ENCODE measurements at places on chromosomes 2 and 18. TPM values are rescaled to one million over a fixed set of nuclear protein-coding genes. Genes with fewer than 3 reads are reported as not detected.
A peak's percentile ranks its signal among the peaks of the same experiment; 100 is the strongest.

KLF7 gene
- total RNA-seq: 32.2 TPM

DNA sequence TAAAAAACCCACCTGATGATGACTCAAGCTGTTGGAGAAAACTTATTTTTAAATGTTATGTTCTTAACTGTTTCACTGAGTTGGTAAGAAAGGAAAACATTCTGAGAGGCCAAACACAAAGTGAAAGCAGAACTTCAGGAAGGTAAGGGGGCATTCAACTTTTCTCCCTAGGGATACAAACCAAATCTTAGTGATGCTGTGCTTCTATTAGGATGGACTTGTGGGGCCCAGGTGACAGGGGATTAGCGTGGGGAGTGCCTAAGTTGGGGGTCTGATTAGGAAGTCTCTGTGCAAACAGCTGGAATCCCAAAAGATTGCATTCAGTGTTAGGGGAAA, 18.5 kb downstream of the PDCL3 start:
- no peak for DNase-seq
- H3K36me3 ChIP-seq: peaks cover 6% of the 10 kb centered on the region
- H3K27ac ChIP-seq: peak overlapping the region; percentile 93
- H3K4me3 ChIP-seq: peak overlapping the region; percentile 56
- no peaks in the 10 kb centered on the region for H3K27me3 ChIP-seq
- H3K4me1 ChIP-seq: peaks cover 40% of the 10 kb centered on the region

DNA sequence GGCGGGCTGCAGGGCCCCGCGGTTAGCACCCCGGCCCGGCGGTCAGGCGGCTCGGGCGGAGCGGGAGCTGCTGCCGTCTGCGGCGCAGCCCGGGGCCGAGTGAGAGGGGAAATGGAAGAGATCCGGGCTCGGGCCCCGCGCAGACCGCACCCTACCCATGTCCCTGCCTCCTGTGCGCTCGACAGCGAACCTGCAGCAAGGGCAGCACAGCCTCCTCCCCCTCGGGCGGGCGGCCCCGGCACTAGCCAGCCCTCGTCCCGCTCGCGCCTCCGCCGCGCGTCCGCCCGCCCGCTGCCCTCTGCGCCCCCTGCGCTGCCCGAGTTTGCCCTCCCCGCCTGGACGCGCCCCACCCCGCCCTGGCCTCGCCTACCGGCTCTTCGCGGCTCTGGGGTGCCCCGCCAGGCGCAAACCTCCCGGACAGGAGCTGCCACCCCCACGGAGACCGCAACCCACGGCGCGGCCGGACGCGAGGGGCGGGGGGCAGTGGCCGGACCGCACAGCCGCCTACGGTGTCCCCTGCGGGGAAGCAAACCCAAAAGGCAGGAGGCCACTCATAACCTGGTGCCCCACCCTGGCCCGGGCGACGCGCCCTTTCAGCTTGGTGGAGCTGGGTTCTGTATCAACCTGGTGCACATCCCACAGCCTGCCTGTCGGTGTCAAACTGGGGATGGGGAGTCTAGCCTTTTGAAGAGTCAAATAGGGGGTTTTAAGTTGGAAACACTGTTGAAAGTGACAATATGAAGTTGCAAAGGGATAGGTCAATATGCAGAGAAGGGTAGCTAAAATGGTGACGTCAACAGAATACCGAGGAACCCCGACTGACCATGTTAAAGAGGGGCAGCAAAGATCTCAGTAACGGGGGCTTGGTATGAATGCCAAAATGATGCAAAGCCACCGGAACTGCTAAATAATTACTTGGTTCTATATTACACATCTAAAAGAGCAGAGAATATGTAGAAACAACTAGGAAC, at the start of gene IHH:
Gene IHH, minus strand, starts transcription at position 101 of the 971 bp plus-strand sequence. CDS start 454 bp downstream, outside the sequence.
- no peaks in the 10 kb centered on the region for H3K36me3 ChIP-seq
- peaks cover 18% of the 10 kb centered on the region for H3K4me1 ChIP-seq
- H3K4me3 ChIP-seq: peak within 1 kb of the TSS; percentile 27

DNA sequence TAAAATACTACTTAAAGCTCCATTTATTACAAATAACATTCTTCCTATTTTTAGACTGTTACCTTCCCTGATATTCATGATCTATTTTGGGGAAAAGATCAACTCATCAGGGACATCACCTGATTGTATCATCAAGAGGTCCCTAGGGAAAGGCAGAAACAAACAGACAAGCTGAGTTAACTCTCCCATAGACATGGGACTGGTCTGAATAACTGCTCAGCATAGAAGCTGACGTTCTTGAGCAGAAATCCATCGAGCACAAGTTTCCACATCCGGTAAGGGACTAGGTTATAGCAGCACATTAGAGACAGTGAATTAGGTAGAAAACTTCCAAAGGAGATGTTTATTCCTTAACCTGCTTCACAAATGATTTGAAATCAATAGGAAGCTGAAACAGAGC, 1100.4 kb upstream of the SLC39A10 start:
- H3K27ac ChIP-seq: no peak overlapping the region
- no peaks in the 10 kb centered on the region for H3K27me3 ChIP-seq
- no peaks in the 10 kb centered on the region for H3K4me1 ChIP-seq
- DNase-seq: no peak

- H3K4me3 ChIP-seq: no peak overlapping the region
- no peak overlapping the region for H3K27ac ChIP-seq
- no peaks in the 10 kb centered on the region for H3K27me3 ChIP-seq
- peaks cover 33% of the 10 kb centered on the region for H3K36me3 ChIP-seq
- H3K4me1 ChIP-seq: peaks cover 44% of the 10 kb centered on the region
- DNase-seq: no peak
Measured at GRCh38 chr2:86615596-86615995, 8.1 kb downstream of the RNF103 start.

GRCh38 chr2:119290859-119291587, 67.4 kb downstream of the STEAP3 start:
- peaks cover 3% of the 10 kb centered on the region for H3K4me1 ChIP-seq
- H3K27me3 ChIP-seq: no peaks in the 10 kb centered on the region
- H3K27ac ChIP-seq: no peak overlapping the region
- DNase-seq: peak; percentile 79
- no peak overlapping the region for H3K4me3 ChIP-seq

DNA sequence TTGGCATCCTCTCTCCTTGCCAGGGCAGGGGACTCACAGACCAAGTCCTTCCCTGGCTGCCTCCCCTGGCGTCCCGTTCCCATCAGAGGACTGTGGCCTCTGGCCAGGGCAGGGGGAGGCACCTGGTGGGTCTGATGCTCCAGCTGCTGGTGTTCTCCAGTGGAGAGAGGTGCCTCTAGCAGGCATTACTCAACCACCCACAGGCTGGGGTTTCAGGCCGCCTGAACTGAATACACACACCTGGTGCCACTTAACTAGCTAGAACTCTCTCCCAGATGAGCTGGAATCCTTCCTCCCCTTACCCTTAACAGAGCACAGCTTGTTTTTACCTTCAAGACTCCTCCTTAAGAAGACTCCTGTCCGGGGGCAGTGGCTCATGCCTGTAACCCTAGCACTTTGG, 37.7 kb upstream of the CNGA3 start:
- no peaks in the 10 kb centered on the region for H3K36me3 ChIP-seq
- H3K27me3 ChIP-seq: peaks cover 2% of the 10 kb centered on the region
- no peak for DNase-seq
- H3K4me1 ChIP-seq: no peaks in the 10 kb centered on the region

DNA sequence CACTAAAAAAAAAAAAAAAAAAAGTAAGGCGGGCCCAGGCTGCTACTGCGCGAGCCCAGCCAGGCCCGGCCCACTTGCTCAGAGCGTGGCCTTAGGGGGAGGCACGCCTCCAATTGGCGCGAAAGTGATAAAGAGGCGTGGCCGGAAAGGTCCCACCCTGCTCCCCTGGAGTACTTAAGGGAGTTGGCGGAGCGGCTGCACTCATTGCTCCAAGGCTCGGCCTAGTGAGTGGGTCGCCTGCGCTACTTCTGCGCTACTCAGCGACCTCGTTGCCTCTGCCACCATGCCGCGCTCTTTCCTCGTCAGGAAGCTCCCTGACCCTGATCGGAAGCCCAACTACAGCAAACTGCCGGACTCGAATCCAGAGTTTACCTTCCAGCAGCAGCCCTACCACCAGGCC, 36.9 kb downstream of the UNC80 start:
- H3K36me3 ChIP-seq: no peaks in the 10 kb centered on the region
- H3K4me3 ChIP-seq: no peak overlapping the region
- H3K27ac ChIP-seq: no peak overlapping the region
- no peaks in the 10 kb centered on the region for H3K4me1 ChIP-seq

GRCh38 chr2:100713106-100713505, 106.8 kb upstream of the NPAS2 start:
- no peak overlapping the region for H3K27ac ChIP-seq
- no peak overlapping the region for H3K4me3 ChIP-seq
- H3K36me3 ChIP-seq: no peaks in the 10 kb centered on the region
- peaks cover 6% of the 10 kb centered on the region for H3K4me1 ChIP-seq
- H3K27me3 ChIP-seq: no peaks in the 10 kb centered on the region

DNA sequence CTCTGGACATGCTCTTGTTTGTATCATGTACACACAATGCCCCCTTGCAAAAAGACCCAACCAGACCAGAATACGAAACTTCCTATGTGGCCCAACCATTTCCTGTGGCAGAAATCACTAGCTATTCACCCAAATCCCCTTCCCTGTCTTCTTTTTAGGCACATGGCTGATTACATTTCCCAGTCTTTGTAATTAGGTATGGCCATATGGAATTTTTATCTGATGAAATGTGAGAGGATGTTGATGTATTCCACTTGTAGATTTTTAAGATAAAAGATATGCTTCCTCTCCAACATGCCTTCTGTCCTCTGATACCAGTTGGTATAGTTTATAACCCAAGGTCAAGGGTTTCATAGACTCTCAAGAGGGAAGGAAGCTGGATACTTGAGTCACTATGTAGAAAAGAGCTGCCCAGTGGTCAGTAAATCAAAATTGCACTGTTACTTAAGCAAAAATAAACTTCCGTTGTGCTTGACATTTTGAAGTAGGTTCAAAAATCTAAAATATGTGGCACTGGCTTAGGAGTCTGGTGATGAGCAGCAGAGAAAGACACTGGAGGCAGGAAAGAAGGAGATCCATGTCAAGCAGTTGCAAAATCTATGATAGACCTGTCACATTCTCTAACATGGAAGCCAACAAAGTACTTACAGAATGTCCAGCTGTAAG, 297.4 kb downstream of the SMAD2 start:
- no peak for DNase-seq
- H3K27me3 ChIP-seq: peaks cover 21% of the 10 kb centered on the region
- no peaks in the 10 kb centered on the region for H3K36me3 ChIP-seq
- H3K4me1 ChIP-seq: no peaks in the 10 kb centered on the region
- no peak overlapping the region for H3K27ac ChIP-seq

GRCh38 chr2:229133155-229133772, 137.8 kb downstream of the PID1 start:
- H3K27me3 ChIP-seq: no peaks in the 10 kb centered on the region
- H3K36me3 ChIP-seq: no peaks in the 10 kb centered on the region
- H3K4me1 ChIP-seq: no peaks in the 10 kb centered on the region
- DNase-seq: no peak
- H3K27ac ChIP-seq: no peak overlapping the region

- H3K4me1 ChIP-seq: peaks cover 51% of the 10 kb centered on the region
- DNase-seq: no peak
Measured at GRCh38 chr2:157853211-157853610, 22.9 kb downstream of the ACVR1 start.

DNA sequence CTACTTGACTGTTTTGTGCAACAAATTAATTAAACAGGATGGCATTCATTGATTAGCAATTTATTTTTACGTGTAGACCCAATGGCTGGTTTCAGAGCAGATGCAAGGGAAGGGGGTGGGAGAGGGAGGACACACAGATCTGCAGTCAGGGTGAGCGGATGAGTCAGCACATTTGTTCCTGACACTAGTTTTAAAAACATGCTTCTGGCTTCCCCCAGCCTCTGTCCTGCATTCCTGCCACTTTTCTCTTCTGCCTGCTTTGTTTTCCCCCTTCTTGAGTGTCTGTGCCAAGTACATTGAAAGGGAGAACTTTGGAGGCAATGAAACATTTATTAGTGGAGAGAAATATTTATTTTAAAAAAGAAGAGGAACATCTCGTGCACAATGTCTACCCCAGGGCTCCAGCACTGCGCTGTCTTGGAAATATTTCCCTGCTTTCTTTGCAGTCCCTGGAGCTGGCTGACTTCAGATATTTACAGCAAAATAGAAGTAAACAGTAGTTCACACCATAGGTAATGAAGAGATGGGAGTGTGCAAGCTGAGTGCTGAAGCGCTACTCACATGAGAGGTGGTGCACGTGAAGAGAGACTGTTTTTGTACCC, 52.2 kb downstream of the NRP2 start:
- no peak overlapping the region for H3K4me3 ChIP-seq
- no peaks in the 10 kb centered on the region for H3K4me1 ChIP-seq
- no peaks in the 10 kb centered on the region for H3K27me3 ChIP-seq
- H3K27ac ChIP-seq: no peak overlapping the region
- no peaks in the 10 kb centered on the region for H3K36me3 ChIP-seq

DNA sequence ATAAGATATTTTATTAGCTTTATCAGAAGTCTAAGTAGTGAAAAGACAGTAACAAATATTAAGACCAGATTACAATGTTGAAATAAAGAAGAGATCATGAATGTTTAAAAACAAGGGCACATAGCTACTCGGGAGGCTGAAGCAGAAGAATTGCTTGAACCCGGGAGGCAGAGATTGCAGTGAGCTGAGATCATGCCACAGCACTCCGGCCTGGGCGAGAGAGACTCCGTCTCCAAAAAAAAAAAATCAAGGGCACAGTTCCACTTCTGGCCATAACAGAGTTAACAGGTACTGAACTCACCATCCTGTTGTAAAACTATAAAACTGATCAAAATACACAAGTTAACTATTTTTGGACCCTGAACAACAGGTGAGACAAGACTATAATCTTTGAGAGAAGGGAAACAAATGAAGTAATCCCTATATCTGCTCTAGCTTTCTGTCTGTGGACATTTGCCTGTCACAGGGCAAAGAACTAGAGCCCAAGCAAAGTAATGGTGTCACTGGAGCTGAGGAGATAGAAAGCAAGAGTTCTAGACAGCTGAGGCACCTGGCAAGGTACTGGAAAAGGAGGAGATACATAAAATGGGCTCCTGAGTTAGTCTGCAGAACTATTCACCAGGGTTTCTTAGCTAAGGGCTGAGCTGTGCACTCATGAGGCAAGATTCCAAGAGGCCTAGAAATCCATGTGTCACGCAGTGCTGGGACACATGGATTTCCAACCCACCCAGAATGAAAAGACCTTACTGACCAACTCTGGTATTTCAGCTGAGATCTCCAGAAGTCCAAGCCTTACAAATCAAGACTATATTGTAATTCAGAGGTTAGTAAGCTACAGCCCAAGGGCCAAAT, 15.2 kb downstream of the MMADHC start:
- H3K27ac ChIP-seq: no peak overlapping the region
- peaks cover 5% of the 10 kb centered on the region for H3K4me1 ChIP-seq
- no peaks in the 10 kb centered on the region for H3K27me3 ChIP-seq
- H3K4me3 ChIP-seq: no peak overlapping the region
- peaks cover 23% of the 10 kb centered on the region for H3K36me3 ChIP-seq
- DNase-seq: no peak

GRCh38 chr2:27381577-27382181, 1.1 kb upstream of the ZNF513 start:
- H3K4me3 ChIP-seq: peak overlapping the region; percentile 77
- peak overlapping the region; percentile 86 for H3K27ac ChIP-seq
- H3K4me1 ChIP-seq: peaks cover 30% of the 10 kb centered on the region

- peaks cover 52% of the 10 kb centered on the region for H3K27me3 ChIP-seq
- peak within 1 kb of the TSS; percentile 4 for H3K4me3 ChIP-seq
- H3K36me3 ChIP-seq: no peaks in the 10 kb centered on the region
Measured at GRCh38 chr18:59697236-59697932, at the start of gene CCBE1. TSS of gene CCBE1 (minus strand) at chr18:59697423.
